ENCODE measurements at places on chromosomes 7 and 10.

- DNase-seq, result peak; percentile 67
Observed at GRCh38 chr10:52452600-52453493, 138.8 kb downstream of the DKK1 start.

- DNase-seq, result no peak
Observed at GRCh38 chr10:130026670-130027456, 62.8 kb upstream of the EBF3 start.

DNA sequence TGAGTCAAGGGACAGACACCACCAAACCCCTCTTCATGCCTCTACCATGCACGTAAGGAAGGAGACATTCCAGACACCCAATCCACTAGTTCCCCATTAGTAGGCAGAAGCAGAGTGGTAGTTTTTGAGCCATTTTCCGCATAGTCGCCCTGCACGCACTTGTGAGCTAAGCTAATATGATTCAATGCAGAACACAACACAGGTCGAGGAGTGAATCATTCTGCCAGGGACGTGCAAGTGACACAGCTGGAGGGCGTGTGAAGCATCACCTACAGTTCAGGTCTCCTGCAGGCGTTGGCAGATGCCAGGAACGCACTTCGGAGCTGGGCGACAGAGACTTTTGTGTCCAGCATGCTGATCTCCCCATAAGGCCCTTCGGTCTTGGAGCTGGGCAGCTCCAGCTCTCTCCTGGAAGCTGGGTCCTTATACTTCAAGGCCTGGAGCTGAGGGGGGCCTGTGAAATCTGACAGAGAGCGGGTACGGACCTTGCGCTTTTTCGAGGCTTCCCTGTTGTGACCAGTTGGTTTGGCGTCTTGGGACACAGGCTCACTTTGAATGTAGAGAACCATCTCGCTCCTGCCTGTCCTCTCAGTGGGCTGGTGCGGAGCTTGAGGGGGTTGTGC is 102.4 kb downstream of the SVIL start:
- no peak for DNase-seq

DNA sequence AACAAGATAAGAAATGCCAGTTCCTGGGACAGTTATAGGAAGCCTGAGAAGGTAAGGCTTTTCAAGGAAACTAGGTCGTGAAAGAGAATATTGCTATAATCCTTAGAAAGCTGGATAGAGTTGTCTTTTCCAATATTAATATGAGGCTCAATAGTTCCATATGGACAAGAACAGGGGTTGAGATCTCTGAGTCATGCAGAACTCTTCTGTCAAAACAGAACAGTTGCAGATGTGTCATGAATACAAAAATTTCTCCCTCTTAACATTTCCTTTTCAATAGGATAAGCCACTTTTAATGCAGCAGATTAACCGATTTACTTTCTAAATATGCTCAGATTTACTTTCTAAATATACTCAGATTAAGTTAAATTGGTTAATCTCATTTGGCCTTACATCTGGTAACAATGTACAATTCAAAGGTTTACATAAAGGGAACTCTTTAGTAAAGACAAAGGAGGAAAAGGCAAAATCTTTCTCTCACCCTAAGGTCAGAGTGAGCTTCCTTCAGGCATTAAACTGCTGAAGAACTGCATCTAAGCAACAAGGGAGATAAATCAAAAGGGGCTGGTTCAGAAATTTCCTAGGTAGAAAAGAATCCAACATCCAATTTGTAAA is 104.7 kb upstream of the PCDH15 start:
- no peak for DNase-seq

DNA sequence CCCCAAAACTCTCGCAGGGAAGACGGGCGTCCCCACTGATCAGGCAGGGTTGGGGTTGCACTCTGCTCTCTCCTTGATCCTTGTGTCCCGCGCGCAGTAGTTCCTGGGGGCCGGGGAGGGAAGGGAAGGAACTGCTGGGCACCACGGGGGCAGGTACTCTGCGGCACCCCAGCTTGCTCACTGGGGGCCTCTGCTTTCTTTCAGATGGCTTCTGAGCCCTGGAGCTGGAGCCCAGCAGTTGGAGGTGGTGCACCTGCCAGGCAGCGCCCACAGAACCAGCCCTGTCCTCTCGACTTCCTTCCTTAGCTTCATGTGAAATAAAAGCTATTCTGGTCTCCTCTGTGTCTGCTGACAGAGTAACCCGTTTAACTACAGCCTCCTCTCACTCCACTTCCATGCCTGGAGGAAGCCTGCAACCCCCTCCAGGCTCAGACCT is 12.2 kb downstream of the PLAC9 start:
- DNase-seq, result no peak

DNA sequence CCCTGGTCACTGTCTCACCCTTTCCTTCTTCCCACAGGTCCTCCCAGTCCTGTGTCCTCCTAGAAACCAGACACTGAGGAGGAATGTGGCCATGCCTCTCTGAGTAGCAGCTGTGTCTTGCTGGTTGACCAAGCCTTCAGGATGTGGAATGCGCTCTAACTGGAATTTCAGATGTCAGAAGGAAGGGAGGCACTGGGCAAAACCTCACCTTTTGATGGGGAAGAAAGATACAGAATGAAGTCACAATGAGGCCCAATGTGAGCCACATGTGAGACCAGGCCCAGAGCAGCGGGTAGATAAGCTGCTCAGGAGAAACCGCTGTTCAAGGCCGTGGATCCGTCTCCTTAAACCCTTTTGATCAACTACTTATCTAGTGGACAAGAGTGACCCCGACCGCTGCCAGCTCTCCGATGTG is 54.8 kb upstream of the ECHDC3 start:
- DNase-seq, result no peak

- DNase-seq, result no peak
Observed at GRCh38 chr7:148662646-148663045, 36.1 kb upstream of the CUL1 start.

DNA sequence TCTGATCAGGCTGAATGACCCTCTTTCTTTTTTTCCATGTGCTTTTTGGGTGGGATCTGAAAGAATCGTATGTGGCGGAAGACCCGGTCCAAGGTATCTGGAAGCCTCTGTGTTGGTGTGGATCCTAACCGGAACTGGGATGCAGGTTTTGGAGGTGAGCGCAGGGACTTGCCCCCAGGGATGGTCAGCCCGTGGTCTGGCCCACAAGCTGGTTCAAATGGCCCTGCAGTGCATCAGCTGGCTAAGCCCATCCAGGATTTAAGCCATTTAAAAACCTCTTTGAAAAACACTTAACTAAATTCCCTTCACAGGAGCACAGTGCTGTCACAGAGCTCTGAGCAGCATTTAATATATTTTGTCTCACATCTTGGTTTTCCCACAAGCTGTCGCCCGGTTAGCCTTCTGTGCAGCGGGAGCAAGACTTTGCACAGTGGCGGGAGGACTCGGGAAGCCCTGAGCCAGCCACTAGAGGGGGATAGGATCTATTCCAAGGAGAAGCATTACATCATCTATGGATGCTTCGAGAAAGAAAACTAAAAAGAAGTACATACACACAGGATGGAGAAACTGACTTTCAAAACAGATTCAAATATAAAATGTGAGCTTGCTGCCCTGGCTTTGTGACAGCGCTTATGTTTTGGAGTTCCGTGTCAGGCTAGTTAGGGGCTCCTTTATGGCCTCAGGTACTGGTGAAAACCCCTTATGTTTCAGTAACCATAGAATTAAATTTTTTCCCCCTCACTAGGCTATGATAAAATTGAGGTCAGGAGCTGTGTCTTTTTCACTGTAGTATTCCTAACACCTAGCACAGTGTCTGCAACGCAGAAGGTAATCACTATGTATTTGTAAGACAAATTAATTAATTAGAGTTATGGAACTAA is 11.3 kb downstream of the CPA2 start:
- DNase-seq, result peak; percentile 74

DNA sequence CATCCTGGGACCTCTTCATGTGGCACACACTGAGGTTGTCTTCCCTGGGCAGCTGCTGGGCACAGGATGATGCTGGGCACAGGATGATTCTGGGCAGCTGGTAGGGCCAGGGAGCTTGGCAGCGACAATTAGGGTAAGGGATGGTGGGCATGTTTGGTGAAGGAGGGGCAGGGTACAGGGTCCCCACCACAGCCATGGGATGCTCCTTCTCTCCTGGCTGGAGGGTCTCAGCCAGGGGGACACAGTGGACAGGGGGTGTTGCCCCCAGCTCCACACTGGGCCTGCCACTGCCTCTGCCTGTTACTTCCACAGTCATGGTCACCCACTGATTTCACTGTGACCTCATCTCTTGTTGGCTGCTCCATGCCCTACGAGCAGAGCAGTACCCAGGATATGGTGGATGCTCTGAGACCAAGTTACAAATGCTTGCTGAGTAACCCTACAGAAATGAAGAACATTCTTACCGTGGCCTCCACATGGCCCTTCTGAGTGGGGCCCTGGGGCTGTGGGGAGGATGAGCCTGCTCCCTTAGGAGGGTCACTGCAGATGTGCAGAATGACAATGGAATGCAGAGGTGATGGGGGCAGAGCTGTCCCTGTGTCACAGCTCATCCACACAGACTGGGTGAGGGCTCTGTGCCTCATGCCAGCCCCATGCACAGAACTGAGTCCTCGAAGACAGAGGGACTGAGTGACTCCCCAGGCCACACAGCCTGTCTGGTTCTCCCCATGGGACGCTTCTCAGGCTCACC is 28.4 kb upstream of the RET start:
- DNase-seq, result no peak

DNA sequence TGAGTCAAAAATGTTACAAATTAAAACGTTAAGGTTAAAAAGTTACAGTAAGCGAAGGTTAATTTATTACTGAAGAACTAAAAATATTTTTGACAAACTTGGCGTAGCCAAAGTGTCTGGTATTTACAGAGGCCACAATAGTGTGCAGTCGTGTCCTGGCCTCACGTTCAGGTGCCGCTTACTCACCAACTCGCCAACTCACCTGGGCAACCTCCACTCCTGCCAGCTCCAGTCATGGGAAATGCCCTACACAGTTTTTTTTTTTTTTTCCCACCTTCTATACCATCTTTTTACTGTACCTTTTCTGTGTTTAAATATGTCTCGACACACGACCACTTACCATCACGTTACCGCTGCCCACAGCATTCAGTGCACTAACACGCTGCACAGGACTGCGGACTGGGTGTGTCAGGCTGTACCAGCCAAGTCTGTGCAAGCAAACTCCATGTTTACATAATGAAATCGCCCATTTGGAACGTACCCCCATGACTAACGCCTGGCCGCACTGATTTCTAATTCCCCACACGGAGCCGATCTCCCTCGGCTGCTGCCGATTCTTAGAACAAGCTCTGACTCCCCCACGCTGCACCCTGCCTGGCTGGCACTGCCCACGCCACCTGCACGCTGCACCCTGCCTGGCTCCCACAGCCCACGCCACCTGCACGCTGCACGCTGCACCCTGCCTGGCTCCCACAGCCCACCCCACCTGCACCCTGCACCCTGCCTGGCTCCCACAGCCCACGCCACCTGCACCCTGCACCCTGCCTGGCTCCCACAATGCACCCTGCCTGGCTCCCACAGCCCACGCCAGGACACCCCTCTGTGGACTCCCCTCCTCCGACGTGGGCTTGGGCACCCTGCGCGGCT is 203.1 kb downstream of the ZMYND11 start:
- DNase-seq, result no peak

DNA sequence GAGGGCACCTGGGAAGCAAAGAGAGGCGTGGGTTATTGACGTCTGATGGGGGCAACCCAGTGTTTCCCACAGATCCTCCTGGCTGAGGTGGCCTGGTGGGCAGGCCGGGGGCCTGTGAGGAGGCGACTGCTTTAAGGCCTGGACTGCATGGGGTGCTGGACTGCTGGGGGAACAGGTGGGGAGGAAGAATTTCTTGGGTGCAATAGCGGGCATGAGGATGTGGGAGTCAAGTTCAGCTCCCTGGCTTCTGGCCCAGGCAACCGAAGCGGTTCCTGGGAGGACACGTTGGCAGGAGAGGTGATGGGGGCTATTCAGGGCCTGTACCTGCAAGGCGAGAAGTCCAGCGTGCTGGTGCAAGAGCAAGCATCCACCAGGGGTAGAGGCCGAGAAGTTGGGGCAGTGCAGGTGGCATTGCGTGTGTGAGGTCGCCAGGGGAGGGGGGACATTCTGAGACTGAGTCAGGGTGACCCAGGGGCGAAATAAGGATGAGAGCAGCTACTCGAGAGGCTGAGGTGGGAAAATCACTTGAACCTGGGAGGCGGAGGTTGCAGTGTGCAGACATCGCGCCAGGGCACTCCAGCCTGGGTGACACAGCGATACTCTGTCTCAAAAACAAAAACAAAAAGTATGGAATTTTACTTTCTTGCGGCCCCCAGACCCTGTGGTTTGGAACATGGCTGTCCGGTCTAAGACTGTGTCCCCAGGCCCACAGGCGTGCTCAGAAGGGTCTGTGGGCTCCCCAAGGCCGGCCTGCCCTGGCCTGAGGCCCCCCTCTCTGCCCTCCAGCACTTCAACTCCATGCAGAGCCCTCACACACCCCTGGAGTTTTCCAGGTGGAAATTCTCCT is 53.6 kb upstream of the ELN start:
- DNase-seq, result no peak

- DNase-seq, result no peak
Observed at GRCh38 chr10:29850371-29850770, 209.0 kb downstream of the JCAD start.

GRCh38 chr7:90404777-90405176 is 1.5 kb downstream of the CLDN12 start:
- DNase-seq, result no peak

DNA sequence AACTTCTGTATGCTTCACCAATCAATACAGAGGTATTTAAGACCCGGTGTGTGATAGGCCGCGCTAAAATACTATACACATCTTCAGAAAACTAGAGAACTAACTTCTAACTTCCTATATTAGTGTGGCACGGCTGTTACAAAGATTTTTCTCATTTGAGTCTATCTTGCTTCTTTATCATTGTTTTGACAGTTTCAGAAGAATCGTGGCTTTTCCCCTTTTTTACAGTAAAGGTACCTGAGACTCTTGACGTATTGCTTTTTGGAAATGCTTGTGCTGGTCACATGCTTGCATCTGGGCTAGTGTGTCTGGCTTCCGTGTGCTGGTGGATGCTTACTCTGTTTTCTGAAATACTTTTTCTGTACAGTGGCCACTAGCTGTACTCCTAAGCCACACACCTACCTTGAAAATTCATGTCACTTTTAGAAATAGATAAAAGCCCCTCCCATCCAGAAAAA is 12.7 kb downstream of the IKZF1 start:
- DNase-seq, result no peak

- no peak for DNase-seq
Observed at GRCh38 chr7:53604201-53604600, 568.8 kb downstream of the POM121L12 start.

- peak; percentile 84 for DNase-seq
Observed at GRCh38 chr7:21542891-21543527, at the start of gene DNAH11. TSS of gene DNAH11 (plus strand) at chr7:21543039. CDS start at chr7:21543246, 207 bp downstream.

DNA sequence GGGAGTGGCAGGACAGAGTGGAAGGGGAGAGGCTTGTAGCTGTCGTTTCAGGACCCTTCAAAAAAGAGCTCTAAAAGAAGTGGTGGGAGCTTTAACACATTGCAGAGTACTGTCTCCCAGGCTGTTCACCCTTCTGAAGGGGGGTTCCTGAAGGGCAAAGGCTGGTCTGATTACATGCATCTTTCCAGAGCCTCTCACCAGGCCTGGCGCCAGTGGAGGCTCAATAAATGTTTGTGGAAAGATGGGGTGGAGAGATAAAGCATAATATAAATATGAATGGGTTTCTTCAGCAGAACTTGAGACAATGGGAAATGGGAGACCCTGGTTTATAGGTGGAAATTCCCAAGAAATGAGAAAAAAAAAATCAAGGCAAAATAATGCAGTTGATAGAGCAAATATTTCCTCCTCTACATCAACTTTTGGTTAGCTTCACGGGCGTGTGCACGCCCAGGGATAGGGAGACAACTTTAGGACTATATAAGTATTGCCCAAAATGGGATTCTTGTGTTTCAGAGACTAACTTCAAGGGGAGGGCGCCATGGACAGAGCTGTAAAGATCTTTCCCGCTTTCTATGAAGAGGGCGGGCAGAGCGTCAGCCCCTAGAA is 613 bp upstream of the BUB3 start:
- no peak for DNase-seq

GRCh38 chr10:86079088-86079487 is 287.5 kb downstream of the GRID1 start:
- DNase-seq, result no peak

Data from neural progenitor cell (in vitro differentiated cells).